Pulmonary artery endothelial cell (primary cell): ENCODE measurements at places on chromosomes 7 and 10. TPM values are rescaled to one million over a fixed set of nuclear protein-coding genes. Genes with fewer than 3 reads are reported as not detected.

The PHYHIPL gene
- total RNA-seq, result not detected in 2 replicates

The SPDYE16 gene
- total RNA-seq, result 0.28 TPM in 1 of 2 replicates, not detected in the other

The OPN1SW gene
- not detected in 2 replicates for total RNA-seq

The HOGA1 gene
- 0.18 and 0.53 TPM in 2 replicates for total RNA-seq

The MMD2 gene
- total RNA-seq, result not detected in 2 replicates

The MEOX2 gene
- not detected in 2 replicates for total RNA-seq

The C10orf71 gene
- not detected in 2 replicates for total RNA-seq

DNA sequence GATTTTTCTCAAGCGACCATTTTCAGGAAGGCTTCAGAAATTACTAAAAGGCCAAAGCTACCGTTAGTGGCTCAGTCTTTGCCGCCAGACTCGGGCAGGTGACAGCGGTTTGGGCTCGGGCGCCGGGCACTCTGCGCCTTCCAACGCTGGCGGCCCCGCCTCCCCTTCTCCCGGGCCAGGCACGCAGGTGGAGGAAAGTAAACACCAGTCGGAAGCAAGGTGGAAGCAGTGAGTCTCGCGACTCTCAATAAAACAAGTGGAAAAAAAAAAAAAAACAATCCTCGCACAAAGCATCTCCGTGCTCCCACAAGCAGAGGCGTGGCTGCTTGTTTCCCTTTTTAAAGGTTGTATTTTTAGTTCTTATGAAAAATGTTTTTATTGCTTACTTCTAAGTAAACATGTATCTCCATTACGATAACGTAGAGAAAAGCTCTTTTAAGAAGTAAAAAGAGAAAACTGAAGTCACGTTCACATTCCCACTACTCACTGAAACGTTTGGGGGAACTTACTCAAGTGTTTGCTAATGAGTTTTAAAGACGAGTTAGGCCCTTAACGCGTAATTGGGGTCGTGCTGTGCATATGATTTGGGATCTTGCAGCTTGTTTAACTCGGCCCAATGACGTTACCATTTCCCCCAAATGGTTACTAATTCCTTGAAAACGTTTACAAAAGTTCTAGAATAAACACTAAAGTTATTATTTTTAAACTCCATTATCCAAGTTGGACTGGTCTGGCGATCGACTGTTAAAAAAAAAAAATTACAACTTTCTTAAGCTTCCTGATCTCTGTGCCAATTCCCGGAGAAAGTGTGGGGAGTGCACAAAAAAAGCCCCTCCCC, 864 bp downstream of the CDCA7L start:
- DNase-seq, result no peak

DNA sequence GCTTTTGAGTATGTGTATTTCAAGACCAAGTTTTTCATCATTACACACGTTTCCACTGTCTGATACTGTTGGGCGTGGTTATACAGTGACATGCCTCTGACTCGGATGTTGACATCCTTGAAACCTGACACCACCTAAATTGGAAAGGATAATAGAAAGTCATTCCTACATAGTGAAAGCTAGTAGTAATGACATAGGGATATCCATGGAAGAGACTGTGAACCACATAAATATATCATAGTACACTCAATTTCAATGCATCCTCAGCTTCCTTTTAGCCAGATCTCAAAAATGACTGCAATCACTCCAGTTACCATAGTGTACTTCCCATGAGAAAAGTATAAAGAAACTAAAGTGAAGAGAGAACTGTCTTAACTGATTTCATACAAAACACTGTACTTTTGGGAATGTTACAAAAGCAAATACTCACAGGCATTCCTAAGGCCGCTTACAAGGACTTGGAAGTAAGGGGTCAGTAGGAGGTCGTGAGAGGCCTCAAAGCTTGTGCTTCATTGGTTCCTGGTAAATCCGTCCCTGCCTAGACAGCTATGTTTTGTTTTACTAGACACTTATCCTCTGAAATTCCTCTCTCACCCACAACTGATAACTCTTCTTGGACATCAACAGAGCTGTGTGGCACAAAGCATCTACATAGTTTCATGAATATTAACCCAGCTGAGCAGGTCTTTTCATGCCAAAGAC, 71.8 kb upstream of the VWDE start:
- DNase-seq, result no peak

GRCh38 chr10:102289840-102290239, 44.5 kb downstream of the GBF1 start:
- no peak for DNase-seq

GRCh38 chr7:67463983-67464382, 467.4 kb downstream of the TYW1 start:
- DNase-seq, result no peak

DNA sequence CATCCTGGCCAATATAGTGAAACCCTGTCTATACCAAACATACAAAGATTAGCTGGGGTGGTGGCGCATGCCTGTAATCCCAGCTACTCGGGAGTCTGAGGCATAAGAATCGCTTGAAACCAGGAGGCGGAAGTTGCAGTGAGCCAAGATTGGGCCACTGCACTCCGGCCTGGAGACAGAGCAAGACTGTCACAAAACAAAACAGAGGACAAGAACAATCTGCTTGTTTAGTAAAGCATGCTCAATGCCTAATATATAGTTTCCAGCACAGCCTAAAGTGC, 1.8 kb upstream of the SEC24C start:
- no peak for DNase-seq

GRCh38 chr7:134699899-134700298, 53.2 kb downstream of the BPGM start:
- DNase-seq, result no peak

GRCh38 chr10:96089116-96089515, 41.0 kb upstream of the ZNF518A start:
- no peak for DNase-seq

DNA sequence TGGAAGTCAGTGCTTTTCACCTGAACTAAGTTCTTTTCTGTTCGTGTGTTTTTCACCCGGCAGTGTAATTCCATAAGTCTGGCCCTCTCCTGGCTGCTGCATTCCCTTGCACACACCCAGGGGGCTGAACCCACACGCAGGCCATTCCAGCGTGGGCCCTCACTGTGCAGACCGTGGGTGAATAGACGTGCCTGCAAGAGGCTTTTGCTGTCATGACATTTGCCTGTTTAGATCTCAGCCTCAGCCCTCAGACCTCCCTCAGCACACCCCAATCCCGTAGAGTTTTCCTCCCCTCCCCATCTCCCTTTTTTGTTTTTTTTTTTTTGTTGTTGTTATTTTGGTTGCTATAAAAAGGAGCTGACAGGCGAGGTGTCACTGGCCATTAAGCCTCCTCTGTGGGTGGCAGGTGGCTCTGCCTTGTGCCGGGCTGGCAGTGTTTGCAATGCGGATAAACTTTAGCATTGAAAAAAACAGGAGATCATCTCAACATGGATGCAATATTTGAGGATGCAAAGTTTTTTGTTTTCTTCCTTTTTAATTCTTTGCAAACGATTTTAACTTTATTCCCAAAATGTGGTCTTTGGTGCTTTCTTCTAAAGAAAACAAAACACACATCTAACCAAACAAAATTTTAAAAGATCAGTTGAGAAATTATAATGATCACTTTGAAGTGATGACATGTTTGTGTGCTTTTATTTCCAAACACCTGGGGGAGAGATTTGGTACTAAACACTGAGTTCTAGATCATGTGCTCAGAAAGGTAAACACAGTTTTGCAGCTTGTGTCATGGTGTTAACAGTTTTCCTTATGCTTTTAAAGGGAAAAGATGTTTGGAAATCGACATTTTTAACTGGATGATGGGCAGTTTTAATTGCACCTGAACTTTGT, 58.8 kb downstream of the WDR37 start:
- DNase-seq, result no peak

- DNase-seq, result no peak
Measured at GRCh38 chr7:3430588-3430987, 129.5 kb downstream of the SDK1 start.

- DNase-seq, result peak; percentile 64
Measured at GRCh38 chr7:44291066-44291732, 34.2 kb downstream of the CAMK2B start.

- DNase-seq, result no peak
Measured at GRCh38 chr10:113665806-113666354, 2.0 kb upstream of the NRAP start.
